Stimulated activated CD4-positive, alpha-beta T cell treated with anti-CD3 and anti-CD28 coated beads, Interleukin-15, amount 100 ng/mL, for 1 hour (primary cell): ENCODE measurements at places on chromosomes 16 and 17.

- DNase-seq: no peak
Observed at GRCh38 chr16:68356919-68357286, 46.1 kb downstream of the PRMT7 start.

DNA sequence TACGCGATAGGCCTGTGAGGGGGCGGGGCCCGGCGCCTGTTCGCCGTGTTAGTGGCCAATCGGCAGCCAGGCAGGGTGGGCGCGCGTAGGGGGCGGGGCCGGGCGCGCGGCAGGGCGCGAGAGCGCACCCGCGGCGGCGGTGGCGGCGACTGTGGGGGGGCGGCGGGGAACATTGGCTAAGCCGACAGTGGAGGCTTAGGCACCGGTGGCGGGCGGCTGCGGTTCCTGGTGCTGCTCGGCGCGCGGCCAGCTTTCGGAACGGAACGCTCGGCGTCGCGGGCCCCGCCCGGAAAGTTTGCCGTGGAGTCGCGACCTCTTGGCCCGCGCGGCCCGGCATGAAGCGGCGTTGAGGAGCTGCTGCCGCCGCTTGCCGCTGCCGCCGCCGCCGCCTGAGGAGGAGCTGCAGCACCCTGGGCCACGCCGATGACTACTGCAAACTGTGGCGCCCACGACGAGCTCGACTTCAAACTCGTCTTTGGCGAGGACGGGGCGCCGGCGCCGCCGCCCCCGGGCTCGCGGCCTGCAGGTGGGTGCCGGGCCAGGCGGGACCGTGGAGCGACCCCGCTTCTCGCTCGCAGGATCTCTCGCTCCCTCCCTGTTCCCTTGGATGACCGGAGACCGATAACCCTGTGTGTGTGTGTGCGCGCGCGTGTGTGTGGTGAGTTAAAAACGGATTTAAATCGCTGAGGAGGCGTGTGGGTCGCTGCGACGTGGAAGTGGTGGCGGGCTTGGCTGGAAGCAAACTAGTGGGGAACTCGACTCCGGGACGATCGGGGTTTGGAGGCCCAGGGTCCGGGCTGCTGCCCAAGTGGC, at the start of gene NFATC3:
NFATC3 (plus strand) TSS at position 112 of the 813 bp plus-strand sequence; CDS start at position 424, 312 bp downstream.
- DNase-seq: peak; percentile 99

DNA sequence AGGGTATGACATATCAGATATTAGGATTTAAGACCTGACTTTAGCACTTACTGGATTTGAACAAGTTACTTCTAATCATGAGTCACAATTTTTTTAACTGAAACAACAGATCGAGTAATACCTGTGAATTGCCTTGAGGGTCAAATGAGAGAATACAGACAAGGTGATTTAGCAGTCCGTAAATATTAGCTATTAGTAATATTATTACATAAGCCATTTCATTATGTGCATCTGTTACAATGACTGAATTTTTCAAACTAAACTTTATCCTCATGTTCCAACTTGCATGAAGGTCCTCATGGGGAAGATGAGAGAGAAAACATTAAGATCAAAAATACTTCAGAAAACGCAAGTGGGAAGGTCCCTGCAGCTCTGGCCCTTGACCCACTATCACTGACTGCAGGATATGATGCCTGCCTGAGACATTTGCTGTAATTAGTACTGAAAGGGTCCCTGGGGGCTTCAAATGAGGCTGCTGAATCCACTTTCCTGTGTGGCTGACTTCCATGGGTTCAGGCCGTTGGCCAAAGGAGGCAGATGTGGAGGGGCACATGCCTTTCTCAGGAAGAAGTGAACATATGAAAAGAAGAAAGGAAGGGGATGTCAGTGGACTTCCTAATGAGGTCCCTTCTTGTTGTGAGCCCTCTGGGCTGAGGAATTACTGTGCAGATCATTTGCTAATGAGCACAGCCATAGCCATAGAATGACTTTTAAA, 441.7 kb downstream of the CDH11 start:
- DNase-seq: no peak

GRCh38 chr17:39416141-39416540, 14.7 kb upstream of the FBXL20 start:
- no peak for DNase-seq

- peak; percentile 24 for DNase-seq
Observed at GRCh38 chr17:45172541-45173286, 11.0 kb downstream of the HEXIM2 start.

GRCh38 chr17:17112628-17113200, 70.5 kb downstream of the MPRIP start:
- no peak for DNase-seq

- DNase-seq: no peak
Observed at GRCh38 chr16:73321853-73322252, 273.9 kb upstream of the ZFHX3 start.

- no peak for DNase-seq
Observed at GRCh38 chr17:27513849-27514248, 57.6 kb downstream of the KSR1 start.

DNA sequence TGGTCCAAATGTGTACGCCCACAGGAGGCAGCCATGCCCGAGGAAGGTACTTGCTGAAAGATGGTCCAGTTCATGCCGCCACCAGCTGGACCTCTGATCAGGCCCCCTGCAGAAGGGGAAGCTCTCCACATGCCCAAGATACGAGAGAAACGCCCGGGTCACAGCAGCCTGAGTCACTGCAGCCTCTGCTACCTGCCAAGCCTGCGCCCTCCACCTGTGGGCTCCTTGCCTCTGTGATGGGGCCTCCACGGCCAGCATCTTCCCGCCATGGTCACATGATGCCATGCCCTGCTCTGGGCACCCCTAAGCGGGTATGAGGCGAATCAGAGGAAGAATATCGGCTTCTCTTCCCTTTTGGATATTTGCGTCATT, 13.7 kb upstream of the KREMEN2 start:
- DNase-seq: no peak

GRCh38 chr16:3606441-3606840, 5.0 kb downstream of the SLX4 start:
- DNase-seq: no peak

- no peak for DNase-seq
Observed at GRCh38 chr17:57677858-57678257, 67.2 kb downstream of the CCDC182 start.

DNA sequence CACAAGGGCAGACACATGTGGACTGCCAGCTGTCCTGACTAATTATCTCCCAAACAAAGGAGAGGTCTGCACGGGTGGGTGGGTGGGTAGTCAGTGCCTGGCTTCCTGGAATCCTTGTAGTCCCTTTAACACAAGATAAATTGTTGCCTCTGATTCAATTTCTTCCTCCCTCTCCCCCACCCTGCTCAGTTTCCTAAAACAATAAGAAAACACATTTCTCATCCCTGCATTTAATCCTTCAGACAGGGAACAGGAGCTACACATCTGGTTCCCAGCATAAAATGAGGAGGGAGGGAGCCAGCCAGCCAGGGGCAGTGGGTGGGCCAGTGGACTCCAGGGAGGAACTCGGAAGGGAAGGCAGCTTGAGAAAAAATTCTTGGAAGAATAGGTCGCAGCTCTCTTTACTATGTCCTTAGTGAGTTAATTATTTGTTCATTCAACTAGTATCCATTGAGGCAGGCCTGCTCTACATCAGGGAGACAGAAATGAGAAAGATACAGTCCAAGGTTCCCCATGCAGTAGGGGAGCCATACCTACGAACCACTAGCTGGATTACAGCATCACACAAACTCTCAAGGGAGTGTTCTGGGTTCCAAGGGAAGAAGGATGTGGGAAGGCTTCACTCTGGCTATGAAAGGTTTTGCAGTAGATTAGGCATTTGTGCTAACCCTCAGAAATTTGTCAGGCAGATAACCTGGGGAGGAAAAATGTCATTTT, 58.3 kb downstream of the CCT6B start:
- DNase-seq: no peak

DNA sequence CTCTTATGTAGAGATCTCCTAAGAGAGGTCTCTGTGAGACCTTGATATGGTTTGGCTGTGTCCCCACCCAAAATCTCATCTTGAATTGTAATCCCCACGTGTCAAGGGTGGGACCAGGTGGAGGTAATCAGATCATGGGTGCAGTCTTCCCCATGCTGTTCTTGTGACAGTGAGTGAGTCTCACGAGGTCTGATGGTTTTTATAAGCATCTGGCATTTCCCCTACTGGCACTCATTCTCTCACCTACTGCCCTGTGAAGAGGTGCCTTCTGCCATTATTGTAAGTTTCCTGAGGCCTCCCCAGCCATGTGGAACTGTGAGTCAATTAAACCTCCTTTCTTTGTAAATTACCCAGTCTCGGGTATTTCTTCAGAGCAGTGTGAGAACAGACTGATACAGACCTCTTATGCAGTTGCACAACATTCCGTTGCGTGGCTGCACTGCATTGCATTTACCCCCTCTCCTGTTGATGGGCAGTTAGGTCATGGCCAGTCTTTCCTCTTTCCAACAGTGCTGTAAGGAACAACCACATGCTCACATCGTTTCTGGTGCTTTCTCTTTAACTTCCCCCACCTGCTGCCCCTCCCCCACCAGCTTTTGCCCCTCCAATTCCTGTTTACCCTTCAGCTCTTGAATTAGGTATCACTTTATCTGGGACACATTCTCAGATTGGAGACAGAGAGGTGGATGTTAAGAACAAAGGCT, 43.6 kb upstream of the MED9 start:
- DNase-seq: no peak

- DNase-seq: no peak
Observed at GRCh38 chr17:82301300-82301915, 16.0 kb downstream of the CD7 start.

DNA sequence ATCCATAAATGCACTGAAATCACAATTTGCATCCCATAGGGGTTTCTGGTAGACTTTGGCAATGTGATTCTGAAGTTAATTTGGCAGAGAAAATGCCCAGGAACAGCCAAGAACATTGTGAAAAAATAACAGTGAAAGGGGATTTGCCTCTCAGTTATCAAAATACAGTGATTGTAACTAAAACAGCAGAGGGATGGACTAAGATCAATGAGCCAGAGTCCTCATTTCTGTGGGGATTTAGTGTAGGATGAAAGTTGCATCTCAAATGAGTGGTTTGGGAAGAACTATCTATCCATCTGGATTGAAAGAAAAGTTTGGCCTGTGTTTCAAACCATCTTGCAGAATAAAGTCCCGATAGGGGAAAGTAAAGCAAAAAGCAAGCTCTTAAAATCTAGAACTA, 28.1 kb downstream of the MYBBP1A start:
- no peak for DNase-seq

DNA sequence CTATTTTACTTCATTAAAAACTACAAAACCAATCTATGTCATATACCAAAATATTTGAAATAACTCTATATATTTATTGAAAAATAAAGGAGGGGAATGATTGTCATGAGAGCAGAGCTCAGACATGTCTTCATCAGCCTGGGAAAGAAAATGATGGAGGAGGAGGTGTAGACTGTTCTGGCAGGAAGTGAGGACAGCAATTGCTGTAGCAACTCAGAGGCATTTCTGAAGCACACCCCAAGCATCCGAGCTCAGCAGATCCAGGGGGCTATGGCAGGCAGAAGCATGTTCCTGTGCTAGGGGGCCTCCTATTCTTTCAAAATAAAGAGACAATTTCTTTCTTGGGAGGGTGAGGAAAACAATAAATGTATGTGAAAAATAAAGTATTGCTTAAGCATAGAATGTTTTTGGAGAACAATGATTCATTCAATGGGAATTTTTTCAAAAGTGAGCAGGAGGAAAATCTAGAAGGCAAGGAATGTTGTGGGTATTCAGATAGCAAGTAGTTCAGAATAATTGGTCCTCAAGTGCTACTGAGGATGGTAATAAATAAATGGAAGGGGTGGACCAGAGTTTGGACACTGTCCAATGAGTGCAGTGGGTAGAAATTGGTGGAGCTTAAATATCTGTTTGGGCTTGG, 383.4 kb downstream of the CDH11 start:
- no peak for DNase-seq

DNA sequence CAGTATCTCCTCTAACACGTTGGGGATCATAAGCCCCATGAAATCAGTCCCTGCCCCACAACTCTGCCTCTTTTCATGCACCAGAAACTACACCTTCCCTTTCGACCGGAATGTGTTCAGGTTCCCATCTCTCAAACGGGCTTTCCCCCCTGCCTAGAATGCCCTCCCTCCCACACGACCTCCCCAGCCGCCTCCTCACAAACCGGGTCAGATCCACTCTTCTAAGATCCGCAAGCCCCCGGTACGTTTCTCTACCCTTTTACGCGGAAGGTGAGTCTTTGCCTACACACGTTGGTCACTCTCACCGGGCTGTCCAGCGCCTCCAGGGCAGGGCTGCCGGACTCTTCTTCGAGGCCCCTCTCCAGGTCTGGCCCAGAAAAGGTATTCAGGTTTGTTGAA, 708 bp downstream of the DHX33 start:
- no peak for DNase-seq

GRCh38 chr16:50718061-50718760, 23.7 kb upstream of the CYLD start:
- DNase-seq: no peak

- no peak for DNase-seq
Observed at GRCh38 chr17:74070998-74071679, 132.3 kb upstream of the RPL38 start.

DNA sequence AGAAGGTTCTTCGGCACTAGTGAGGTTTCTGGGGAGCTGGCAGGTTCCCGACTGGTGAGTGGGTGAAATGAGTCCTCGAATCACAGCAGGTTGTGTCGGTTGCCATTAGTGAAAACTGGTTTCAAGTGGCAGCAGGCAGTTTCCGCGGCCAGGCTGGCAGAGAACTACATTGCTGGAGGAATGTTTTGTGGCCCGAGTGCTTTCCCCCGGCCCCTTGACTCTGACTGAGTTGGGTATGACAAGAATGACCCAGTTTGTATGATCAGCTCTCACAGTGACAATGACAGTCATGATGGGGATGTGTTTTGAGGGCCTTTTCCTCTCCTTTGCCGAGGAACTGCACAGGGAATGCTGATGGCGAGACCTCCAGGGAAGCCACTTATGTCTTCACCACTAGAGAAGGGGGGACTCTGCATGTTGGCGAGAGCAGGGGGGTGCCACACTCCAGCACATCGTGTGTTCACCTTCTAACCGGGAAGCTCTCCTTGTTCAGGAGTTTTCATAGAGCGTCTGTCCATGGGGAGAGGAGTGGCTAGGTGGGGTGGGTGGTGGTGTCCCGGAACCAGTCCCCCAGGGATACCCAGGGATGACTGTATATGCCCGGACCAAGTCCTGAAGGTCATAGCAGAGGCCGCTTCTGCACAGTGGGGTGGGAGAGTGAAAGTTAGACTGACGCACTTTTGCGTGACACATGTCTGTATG, 206.0 kb upstream of the CHMP6 start:
- no peak for DNase-seq

- no peak for DNase-seq
Observed at GRCh38 chr16:23755484-23755809, 621 bp downstream of the CHP2 start.

GRCh38 chr16:4313563-4314531, 2.0 kb upstream of the GLIS2 start:
- DNase-seq: no peak

DNA sequence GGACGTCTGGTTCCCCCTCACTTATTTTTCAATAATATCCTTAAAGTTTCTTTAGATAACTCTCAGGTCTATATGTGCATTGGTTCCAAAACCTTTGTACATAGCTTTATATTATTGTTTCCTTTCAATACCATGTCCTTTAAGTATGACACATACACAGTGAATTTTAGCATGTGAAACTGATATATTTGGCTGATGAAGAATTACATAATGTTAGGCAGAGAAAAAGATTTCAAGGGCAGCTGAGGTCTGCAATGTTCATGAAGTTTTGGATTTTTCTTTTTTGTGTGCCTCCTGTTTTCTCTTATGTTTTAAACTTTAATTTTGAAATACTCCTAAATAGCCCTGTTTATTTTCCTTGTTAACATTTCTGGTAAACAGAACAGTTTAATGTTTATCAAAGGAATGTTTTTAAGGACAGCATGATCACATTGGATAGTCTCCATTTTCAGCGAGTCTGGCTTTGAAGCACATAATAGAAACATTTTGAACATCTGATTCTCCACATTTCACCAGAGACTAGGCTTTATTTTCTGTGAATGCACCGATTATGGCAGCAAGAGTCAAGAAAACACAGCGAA, 32.9 kb upstream of the FBXO47 start:
- DNase-seq: no peak
